Stimulated activated CD8-positive, alpha-beta memory T cell treated with anti-CD3 and anti-CD28 coated beads, Interleukin-15, amount 100 ng/mL, for 48 hours (primary cell): ENCODE measurements at places on chromosomes 13 and 19.

DNA sequence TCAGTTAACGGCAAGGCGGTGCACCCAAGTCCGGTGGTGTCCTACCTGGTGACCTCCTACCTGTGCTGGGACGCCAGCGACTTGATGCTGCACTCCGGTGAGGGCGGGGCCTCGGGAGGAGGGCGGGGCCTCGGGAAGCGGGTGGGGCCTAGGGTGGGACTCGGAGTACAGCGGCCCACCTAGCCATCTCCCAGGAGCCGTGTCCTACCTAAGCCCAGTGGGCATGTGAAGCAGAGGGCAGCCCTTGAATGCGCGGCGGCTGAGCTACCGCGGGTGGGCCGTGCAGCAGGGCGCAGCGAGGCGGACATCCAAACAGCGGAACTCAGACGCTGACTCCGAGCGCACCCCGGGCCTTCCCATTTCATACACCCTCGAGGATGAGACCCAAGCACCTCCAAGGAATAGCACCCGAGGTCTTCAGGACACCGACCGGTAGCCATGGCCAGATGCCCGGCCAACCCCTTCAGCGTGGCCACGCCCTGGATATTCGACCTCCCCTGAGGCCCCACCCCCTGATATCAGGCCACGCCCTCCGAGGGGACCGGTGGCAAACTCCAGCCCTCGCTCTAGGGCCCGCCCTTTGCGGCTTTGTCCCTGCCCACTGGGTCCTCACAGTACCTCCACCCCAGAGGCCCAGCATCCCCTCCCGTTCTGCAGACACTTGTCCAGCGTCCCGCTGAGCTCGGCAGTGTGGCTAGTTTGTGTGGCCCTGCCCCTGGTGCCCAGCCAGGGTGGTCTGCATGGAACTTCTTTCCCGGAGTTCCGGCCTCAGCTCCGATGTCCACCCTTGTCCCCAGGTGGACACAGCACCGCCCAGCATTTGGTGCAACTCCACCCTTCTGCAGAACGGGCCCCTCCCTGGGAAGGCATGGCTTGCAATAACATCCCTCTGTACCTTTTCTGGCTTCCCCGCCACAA is 5.4 kb downstream of the KLK1 start:
- no peak for DNase-seq

DNA sequence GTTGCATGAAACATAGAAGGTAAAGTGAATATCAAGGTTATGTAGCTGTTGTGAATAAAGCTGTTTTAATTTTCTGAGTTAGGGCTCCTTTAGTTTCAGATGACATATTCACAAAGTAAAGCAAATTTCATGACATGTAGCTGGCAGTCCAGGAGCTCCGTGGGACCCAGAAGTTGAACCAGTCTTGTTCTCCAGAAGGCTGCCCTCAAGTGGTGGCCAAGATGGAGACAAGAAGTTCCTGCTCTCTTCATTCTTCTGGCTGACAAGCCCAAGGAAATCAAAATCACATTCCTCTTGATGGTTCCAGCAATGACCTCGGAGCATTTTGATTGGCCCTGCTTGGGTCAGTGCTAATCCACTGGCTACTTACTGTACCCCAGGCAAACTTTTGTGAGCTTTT is 128.7 kb downstream of the LIG4 start:
- DNase-seq, result no peak

DNA sequence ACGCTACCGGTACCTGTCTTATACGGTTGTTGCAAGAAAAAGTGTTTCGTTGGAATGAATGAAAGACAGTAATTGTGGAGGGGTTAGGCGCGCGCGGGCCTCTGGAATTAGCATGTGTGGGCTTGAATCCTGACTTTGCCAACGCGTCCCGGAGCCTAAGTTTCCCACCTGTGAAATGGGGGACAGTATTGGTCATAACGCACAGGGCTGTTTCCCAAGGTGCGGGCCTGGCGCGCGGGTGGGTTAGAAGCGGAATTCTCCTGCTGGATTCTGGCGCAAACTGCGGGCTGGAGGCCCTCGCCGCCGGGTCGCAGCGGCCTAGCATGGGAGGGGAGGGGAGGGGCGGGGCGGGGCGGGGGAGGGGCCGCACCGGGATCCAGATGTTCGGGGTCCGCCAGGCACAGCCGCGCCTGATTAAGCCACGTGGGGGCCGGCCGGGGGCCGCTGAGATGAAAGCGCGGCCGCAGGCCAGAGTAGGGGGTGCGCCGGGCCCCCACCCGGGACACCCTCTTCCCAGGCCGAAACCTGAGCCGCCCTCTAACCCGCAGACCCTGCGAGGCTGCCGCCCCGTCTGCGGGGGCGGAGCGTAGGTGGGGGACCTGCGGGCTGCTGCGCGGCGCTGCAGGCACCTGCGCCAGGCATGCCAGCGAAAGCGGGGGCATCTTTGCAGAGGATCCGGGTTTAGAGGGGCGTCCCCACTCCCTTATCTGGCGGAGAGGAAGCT is 1.2 kb upstream of the TMEM59L start:
- DNase-seq, result no peak

GRCh38 chr13:26168237-26168814 is 53.8 kb downstream of the RNF6 start:
- DNase-seq, result no peak

GRCh38 chr19:52739576-52739975 is 4.7 kb upstream of the ZNF611 start:
- DNase-seq, result no peak

GRCh38 chr13:61410669-61411297 is 4.9 kb downstream of the PCDH20 start:
- no peak for DNase-seq

GRCh38 chr13:109644069-109644750 is 142.2 kb downstream of the IRS2 start:
- DNase-seq, result no peak

GRCh38 chr13:45184693-45185092 is 16.2 kb downstream of the KCTD4 start:
- DNase-seq, result no peak

GRCh38 chr19:35931874-35932202 is 4.3 kb upstream of the LRFN3 start:
- no peak for DNase-seq

DNA sequence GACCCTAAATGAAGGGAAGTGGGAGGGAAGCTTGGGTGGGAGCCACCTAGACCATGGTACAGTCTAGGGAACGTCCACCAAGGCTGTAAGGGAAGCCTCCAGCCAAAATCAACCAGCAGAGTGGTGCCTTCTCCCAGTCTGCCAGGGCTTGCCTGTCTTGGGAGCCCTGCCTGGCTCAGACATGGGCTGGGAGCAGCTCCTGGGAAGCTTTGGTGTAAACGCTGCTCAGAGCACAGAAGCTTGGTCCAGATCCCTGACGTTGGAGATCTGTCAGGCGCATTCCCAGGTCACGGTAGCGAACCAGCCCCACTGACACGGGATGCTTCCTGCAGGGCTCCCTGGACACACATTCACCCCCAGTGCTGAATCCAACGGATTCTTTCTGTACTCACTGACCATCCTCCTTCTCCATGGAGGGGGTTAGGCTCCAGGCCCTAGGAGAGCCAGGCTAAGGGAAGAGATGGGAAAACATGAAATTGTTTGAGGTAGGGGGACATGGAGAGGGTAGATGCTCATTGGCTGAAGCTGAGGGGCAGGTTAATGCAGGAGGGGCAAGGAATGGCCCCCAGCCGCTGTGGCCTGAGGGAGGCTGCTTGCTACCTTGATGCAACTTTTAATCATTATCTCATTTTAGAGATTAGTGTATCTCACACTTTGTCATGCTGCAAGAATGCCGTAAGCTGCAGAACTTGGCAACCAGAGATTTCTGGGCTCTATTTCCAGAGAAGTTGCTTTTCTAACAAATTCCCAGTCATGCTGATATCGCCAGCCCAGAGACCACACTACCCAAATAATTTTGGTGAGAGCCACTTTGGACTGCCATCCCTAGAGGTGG is 195.8 kb downstream of the UQCRFS1 start:
- no peak for DNase-seq

DNA sequence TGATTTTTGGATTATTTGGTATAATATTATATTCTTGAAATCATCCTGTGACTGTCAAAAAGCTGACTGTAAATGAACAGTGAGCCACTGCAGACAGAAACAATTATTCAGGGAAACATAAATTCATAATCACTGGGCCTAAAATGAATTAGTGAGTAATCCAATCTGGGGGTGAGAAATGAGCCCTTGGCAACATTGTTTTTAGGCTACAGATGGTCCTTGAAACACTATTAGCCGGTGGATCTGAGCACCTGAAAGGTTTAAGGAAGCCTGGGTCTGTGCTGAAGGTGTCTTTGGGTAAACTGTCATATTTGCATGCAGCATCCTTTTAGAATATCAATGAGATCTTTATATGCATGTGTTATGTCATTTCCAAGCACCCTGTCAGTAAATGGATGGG is 290.7 kb downstream of the ATP8A2 start:
- no peak for DNase-seq

DNA sequence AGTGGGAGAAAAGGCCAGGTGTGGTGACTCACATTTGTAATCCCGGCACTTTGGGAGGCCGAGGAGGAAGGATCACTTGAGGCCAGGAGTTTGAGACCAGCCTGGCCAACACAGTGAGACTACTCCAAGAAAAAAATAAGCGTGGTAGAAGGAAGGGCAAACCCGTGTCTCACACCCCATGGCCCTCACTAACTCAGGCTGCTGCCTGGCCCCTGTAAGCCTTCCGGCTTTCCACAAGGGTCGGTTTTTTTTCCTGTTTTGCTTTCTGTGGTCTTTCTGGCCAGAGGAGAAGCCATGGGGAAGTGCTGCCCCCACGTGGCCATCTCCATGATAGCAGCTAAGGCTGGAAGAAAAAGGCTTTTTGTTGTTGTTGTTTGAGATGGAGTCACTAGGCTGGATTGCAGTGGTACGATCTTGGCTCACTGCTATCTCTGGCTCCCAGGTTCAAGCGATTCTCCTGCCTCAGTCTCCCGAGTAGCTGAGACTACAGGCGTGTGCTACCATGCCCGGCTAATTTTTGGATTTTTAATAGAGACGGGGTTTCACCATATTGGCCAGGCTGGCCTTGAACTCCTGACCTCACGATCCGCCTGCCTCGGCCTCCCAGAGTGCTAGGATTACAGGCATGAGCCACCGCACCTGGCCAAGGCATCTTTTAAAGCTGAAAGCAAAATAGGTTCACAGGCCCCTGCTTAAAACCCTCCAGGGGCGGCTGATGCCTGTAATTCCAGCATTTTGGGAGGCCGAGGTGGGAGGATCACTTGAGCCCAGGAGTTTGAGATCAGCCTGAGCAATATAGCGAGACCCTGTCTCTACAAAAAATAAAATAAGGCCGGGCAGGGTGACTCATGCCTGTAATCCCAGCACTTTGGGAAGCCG is 7.5 kb upstream of the ARHGEF18 start:
- DNase-seq, result peak; percentile 62

DNA sequence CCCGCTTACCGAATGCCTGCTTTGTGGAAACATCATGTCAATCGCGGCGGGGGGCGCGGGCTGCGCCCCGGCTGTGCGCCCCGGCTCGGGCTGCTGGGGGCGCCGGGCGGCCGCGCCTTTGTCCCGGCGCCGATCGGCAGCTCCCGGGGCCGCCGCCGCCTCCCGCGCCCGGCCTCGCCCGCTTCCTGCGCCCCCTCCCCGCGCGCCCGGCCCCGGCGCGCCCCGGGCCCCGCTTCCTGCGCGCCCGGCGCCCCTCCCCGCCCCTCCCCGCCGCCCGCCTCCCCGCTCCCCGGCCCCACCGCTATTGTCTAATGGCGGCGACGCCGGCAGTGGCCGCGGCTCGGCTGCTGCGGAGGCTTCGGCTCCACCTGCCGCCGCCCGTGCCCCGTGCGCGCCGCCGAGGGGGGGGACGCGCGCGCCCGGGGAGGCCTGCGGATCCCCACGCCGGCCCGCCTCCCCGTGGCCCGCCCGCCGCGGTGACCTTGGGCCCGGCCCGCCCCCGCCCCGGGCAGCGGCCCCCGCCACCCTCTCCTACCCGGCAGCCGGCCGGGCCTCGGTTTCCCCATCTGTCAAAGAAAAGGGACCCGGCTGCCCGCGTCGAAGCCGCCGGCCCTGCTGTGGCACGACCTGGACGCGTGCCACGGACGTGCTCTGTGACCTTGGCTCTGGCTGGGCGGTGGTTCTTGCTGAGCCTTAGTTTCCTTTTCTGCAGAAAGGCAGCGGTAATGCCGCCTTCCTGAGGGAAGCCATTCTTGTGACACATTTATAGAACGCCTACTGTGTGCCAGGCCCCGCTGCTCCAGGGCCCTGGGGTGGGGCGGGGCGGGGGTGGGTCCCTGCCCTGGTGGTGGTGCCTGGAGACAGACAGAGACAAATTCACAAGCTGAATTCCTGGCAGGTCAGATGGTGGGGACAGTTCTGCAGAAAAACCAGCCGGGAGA is at the start of gene TLE5:
TSS of gene TLE5 (minus strand) at position 331 of the 941 bp plus-strand sequence. CDS start at position 36, 295 bp downstream.
- DNase-seq, result peak; percentile 56

DNA sequence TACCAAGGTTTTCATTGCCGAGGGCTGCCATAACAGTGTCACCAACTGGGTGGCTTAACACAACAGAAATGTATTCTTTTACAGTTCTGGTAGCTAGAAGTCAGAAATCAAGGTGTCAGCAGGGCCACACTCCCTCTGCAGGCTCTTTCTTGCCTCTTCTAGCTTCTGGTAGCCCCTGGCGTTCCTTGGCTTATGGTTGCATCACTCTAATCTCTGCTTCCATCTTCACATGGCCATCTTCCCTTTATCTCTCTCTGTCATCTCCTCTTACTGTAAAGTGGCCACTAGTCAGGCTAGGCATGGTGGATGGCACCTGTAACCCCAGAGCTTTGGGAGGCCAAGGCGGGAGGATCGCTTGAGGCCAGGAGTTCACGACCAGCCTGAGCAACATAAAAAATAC is 38.0 kb upstream of the MRI1 start:
- DNase-seq, result no peak

DNA sequence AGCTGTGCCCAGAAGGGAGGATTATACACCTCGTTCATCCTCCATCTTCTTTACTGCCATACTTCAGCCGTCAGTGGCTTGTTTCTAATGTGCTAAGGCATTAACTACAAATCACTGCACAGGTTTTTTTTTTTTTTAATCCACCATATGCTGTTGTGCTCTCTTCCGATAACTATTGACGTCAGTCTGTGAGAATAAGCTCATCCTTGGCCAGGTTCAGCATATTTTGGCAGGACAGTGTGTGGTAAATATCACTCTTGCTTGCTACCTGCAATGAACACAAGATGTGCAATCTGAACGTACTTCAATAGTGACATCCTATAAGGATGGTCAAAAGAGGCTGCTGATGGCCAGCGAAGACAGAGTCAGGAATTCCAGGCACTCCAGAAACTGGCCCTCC is 2030.7 kb upstream of the PCDH20 start:
- no peak for DNase-seq

GRCh38 chr13:40345654-40346372 is 320.6 kb downstream of the FOXO1 start:
- no peak for DNase-seq

DNA sequence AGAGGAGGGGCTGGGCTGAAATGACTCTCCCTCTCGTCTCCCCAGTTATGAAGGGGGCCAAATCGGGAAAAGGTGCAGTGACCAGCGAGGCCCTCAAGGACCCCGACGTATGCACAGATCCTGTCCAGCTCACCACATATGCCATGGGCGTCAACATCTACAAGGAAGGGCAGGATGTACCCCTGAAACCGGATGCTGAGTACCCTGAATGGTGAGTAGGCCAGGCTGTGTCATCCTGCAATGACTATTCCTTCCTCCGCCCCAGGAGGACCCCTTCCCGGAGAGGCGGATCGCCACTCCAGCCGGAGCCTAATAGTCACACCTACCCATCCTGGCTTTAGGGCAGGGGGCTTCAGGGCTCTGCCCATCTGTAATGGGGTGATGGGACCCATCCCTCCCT is 2.6 kb downstream of the MRPL54 start:
- DNase-seq, result no peak

- no peak for DNase-seq
Observed at GRCh38 chr13:110503037-110503901, 58.3 kb downstream of the RAB20 start.
